ENCODE measurements at places on chromosomes 5 and 9. TPM values are rescaled to one million over a fixed set of nuclear protein-coding genes. Genes with fewer than 3 reads are reported as not detected.
A peak's percentile ranks its signal among the peaks of the same experiment; 100 is the strongest.

Gene KCNMB1
- total RNA-seq: not detected

Gene CERCAM
- total RNA-seq: 0.79 TPM

Gene SOHLH1
- not detected for total RNA-seq

Gene TMEM252
- not detected for total RNA-seq

Gene FNIP1
- 14.2 TPM for total RNA-seq

Gene PITX1
- total RNA-seq: 0.18 TPM

Gene PDZD2
- 0.04 TPM for total RNA-seq

Gene SPARC
- total RNA-seq: 0.30 TPM

GRCh38 chr5:35651002-35651756 is 33.5 kb downstream of the SPEF2 start:
- H3K27me3 ChIP-seq: no peaks in the 10 kb centered on the region
- DNase-seq: peak; percentile 76

DNA sequence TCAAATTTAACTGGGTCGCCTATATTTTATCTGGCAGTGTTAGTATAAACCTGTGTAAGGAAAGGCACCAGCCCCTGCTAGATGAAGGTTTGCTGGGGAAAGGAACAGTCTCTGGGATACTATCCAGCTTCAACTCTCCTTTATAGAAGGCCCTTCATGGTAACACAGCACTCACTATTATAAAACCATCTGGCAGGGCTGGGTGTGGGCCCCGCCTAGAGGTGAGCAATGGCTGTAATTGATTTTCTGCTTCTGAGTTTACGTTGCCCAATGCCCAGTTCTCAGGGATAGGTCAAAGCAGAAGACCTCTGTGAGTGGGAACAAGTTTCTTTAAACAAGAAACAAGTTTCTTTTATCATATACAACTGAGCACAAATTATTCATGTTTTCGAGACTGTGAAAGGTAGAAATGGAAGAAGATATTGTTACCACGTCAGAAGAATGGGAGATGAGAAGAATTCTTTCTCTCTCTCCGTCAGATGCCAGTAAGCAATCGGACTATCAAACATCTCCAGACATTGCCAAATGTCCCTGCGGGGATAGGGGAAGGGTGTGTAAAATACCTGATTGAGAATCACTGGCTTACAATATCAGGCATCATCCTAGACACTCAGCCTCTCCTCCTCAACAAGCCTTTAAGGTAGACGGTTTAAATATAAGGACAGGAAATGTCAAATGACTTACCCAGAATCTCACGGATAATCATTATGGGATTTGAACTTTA is 205.9 kb downstream of the PDZD2 start:
- no peak for DNase-seq
- H3K27ac ChIP-seq: no peak overlapping the region
- no peaks in the 10 kb centered on the region for H3K27me3 ChIP-seq
- no peak overlapping the region for H3K4me3 ChIP-seq

- H3K27me3 ChIP-seq: no peaks in the 10 kb centered on the region
- H3K4me3 ChIP-seq: no peak overlapping the region
- no peak for DNase-seq
- H3K4me1 ChIP-seq: peaks cover 45% of the 10 kb centered on the region
- no peak overlapping the region for H3K27ac ChIP-seq
Observed at GRCh38 chr9:79616013-79616412, 44.2 kb downstream of the TLE4 start.

- H3K4me3 ChIP-seq: no peak overlapping the region
- peaks cover 11% of the 10 kb centered on the region for H3K27me3 ChIP-seq
- H3K4me1 ChIP-seq: peaks cover 10% of the 10 kb centered on the region
- no peak overlapping the region for H3K27ac ChIP-seq
Observed at GRCh38 chr5:994272-994607, 14.4 kb upstream of the NKD2 start.

DNA sequence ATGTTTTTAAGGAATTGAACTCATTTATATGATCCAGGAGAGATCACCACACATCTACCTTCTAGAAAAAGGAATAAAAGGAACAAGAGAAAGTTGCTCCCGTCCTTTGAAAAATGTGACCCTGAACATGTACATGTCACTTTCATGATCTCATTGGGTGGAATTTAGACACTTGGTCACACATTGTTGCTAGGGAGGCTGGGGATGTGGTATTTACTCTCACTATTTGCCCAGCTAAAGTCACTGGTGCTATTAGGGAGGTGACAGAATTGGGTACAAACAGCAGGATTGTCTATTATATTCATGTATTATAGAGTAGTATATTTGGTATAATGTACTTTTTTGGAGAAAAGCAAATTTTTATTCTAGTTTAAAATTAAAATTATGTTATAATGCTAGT is 2.1 kb upstream of the CDH10 start:
- no peaks in the 10 kb centered on the region for H3K4me1 ChIP-seq
- no peaks in the 10 kb centered on the region for H3K27me3 ChIP-seq
- DNase-seq: no peak
- no peak overlapping the region for H3K4me3 ChIP-seq
- H3K36me3 ChIP-seq: no peaks in the 10 kb centered on the region

GRCh38 chr5:131677115-131677514 is 42.1 kb upstream of the RAPGEF6 start:
- peaks cover 35% of the 10 kb centered on the region for H3K36me3 ChIP-seq
- no peak overlapping the region for H3K4me3 ChIP-seq
- H3K27me3 ChIP-seq: no peaks in the 10 kb centered on the region
- DNase-seq: no peak

DNA sequence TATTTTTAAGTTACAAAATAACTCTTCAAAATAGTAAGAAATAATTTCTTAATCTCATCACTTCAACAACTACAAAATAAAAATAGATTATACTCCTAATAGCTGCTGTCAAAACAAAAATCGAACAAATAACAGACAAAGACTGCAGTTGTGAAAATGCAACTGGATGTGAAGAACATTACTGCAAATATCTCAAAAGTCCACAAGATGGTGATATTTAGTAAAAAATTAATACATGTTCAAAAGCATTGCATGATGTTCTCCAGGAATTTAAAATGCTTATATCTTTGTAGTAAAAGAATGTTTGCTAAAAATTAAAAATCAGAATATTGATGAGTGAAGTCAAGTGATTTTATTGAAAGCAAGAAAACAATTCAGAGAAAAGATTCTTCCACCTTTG is 66.2 kb downstream of the MPDZ start:
- no peak overlapping the region for H3K27ac ChIP-seq
- no peak for DNase-seq
- H3K4me1 ChIP-seq: no peaks in the 10 kb centered on the region
- no peaks in the 10 kb centered on the region for H3K36me3 ChIP-seq

- H3K36me3 ChIP-seq: no peaks in the 10 kb centered on the region
- no peak overlapping the region for H3K4me3 ChIP-seq
- H3K4me1 ChIP-seq: peaks cover 9% of the 10 kb centered on the region
- H3K27ac ChIP-seq: no peak overlapping the region
- no peak for DNase-seq
- H3K27me3 ChIP-seq: peaks cover 10% of the 10 kb centered on the region
Observed at GRCh38 chr5:159518371-159518770, 188.1 kb upstream of the IL12B start.

DNA sequence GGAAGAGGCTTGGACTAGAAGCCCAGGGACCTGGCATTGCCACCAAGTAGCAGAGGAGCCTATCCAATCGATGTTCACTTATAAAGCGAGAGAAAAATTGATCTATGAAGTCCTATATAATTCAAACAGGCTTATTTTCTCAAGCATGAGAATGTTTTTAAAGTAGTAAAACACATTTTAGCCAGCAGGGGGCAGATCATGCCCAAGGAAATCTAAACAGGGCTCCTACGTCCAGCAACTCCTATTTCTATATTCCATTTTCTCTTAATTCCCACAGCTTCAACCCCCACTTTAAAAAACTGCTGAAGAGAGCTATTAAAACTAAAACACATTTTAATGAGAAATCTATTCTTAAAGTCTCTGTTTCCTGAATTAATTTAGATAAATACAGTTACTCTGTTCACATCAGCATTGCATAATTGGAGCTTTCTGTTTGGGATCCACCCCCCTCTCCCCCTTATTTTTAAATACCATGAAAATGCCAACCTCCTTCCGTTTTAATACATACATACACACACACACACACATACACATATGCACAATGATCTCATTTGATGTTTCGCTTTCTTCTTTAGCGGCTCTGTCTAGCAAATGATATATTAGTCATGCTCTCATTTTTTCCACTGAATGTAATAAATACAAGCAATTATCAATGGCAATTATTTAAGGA is 144.9 kb downstream of the MYO10 start:
- H3K4me3 ChIP-seq: no peak overlapping the region
- H3K27me3 ChIP-seq: peaks cover 5% of the 10 kb centered on the region
- DNase-seq: peak; percentile 33
- H3K4me1 ChIP-seq: peaks cover 6% of the 10 kb centered on the region
- H3K27ac ChIP-seq: no peak overlapping the region

All from activated CD4-positive, alpha-beta T cell treated with anti-CD3 and anti-CD28 coated beads for 36 hours (primary cell).